ENCODE measurements at places on chromosomes 11 and 22. TPM values are rescaled to one million over a fixed set of nuclear protein-coding genes. Genes with fewer than 3 reads are reported as not detected.

GRCh38 chr11:89176938-89177337 is 737 bp upstream of the TYR start:
- no peak for ATAC-seq

DNA sequence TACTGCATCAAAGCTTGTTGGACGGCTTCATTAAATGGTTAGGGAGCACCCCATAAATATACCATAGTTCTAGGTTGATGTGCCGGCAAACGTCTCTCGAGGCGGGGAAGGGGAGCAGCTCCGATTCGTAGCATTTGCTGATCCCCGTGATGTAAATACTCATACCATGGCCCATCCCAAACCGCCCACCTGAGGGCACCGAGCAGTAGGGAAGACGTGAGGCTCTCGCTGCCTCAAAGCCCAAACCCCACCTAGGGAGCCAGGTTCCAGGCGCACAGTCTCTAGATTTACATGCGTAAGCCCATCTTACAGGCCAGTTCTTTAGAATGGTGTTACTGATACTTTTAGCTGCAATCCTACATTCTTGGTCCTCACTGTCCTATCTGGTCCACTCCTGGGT is 124.0 kb downstream of the FEZ1 start:
- ATAC-seq: no peak

C11orf86 gene
- total RNA-seq: not detected

ROM1 gene
- total RNA-seq: 3.3 TPM
